ENCODE measurements at places on chromosomes 2 and 18. TPM values are rescaled to one million over a fixed set of nuclear protein-coding genes. Genes with fewer than 3 reads are reported as not detected.

GRCh38 chr2:73268830-73269685 is 15.2 kb downstream of the FBXO41 start:
- H3K27ac ChIP-seq, result no peak overlapping the region
- peaks cover 73% of the 10 kb centered on the region for H3K27me3 ChIP-seq
- H3K36me3 ChIP-seq, result no peaks in the 10 kb centered on the region
- DNase-seq, result peak; percentile 56
- H3K4me3 ChIP-seq, result peak overlapping the region; percentile 37

- H3K27me3 ChIP-seq, result no peaks in the 10 kb centered on the region
- no peak overlapping the region for H3K4me3 ChIP-seq
- H3K36me3 ChIP-seq, result no peaks in the 10 kb centered on the region
- H3K27ac ChIP-seq, result no peak overlapping the region
These were observed 295.0 kb upstream of the HDAC4 start for GRCh38 chr2:239695728-239696240.

GRCh38 chr18:12721495-12722275 is 18.8 kb downstream of the PSMG2 start:
- H3K4me1 ChIP-seq, result no peaks in the 10 kb centered on the region
- peaks cover 30% of the 10 kb centered on the region for H3K36me3 ChIP-seq
- H3K27me3 ChIP-seq, result no peaks in the 10 kb centered on the region
- no peak for DNase-seq
- no peak overlapping the region for H3K4me3 ChIP-seq

- peaks cover 2% of the 10 kb centered on the region for H3K36me3 ChIP-seq
- peaks cover 13% of the 10 kb centered on the region for H3K4me1 ChIP-seq
- DNase-seq, result no peak
These were observed 60.2 kb downstream of the LRRC30 start for GRCh38 chr18:7291046-7291445.

GRCh38 chr2:104734937-104735586 is 118.9 kb upstream of the POU3F3 start:
- H3K4me1 ChIP-seq, result no peaks in the 10 kb centered on the region
- DNase-seq, result no peak
- peaks cover 29% of the 10 kb centered on the region for H3K27me3 ChIP-seq
- no peak overlapping the region for H3K4me3 ChIP-seq
- H3K27ac ChIP-seq, result no peak overlapping the region

- DNase-seq, result no peak
- no peaks in the 10 kb centered on the region for H3K27me3 ChIP-seq
- no peaks in the 10 kb centered on the region for H3K4me1 ChIP-seq
- no peak overlapping the region for H3K4me3 ChIP-seq
These were observed 46.4 kb downstream of the PROC start for GRCh38 chr2:127464470-127465257.

DNA sequence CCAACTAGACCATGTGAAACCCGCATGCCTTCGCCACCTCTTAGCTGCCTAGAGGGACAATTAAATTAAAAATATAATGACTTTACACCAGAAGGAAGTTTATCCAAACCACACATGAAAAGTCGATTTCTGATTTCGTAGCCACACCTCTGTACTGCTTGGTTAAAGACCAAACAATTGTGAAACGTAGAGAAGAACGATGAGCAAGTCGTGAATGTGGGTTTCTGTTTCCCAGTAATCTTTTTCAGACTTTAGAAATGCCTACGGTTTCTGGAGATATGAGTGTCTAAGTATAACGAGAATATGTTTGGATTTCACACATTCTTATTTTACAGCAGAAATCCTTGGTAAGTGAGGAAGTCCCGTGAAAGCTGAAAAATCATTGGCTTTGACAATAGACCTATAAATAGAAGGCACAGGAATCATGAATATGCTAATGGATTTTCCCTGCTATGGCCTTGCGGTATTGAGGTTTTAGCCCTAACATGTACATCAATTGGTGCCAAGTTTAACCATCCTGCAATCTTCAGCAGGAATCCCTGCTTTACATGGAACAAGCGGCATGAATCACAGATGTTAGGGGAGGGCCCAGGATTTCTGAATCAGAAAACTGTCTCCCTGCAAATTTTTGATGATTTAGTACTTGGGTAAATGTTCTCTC is 105.6 kb downstream of the TTC32 start:
- H3K36me3 ChIP-seq, result no peaks in the 10 kb centered on the region
- peaks cover 4% of the 10 kb centered on the region for H3K4me1 ChIP-seq
- no peak overlapping the region for H3K4me3 ChIP-seq
- DNase-seq, result no peak

Gene SEPTIN10
- total RNA-seq, result 69.1 TPM

Gene C2orf81
- total RNA-seq, result 8.8 TPM

Gene HOXD13
- total RNA-seq, result 0.63 TPM

Gene GTF2A1L
- total RNA-seq, result not detected

Gene RAB6D
- total RNA-seq, result not detected

Gene C2orf80
- not detected for total RNA-seq

Gene BOLL
- not detected for total RNA-seq

Gene EHD3
- 13.2 TPM for total RNA-seq

Gene ZNF2
- total RNA-seq, result 6.2 TPM

Gene ATP8B1
- 18.5 TPM for total RNA-seq

Gene GALR1
- not detected for total RNA-seq

Gene FSIP2
- 28.7 TPM for total RNA-seq
